ENCODE measurements at places on chromosomes 6 and 20.

GRCh38 chr6:95548188-95548786 lies 29.0 kb upstream of the MANEA start:
- DNase-seq = no peak

DNA sequence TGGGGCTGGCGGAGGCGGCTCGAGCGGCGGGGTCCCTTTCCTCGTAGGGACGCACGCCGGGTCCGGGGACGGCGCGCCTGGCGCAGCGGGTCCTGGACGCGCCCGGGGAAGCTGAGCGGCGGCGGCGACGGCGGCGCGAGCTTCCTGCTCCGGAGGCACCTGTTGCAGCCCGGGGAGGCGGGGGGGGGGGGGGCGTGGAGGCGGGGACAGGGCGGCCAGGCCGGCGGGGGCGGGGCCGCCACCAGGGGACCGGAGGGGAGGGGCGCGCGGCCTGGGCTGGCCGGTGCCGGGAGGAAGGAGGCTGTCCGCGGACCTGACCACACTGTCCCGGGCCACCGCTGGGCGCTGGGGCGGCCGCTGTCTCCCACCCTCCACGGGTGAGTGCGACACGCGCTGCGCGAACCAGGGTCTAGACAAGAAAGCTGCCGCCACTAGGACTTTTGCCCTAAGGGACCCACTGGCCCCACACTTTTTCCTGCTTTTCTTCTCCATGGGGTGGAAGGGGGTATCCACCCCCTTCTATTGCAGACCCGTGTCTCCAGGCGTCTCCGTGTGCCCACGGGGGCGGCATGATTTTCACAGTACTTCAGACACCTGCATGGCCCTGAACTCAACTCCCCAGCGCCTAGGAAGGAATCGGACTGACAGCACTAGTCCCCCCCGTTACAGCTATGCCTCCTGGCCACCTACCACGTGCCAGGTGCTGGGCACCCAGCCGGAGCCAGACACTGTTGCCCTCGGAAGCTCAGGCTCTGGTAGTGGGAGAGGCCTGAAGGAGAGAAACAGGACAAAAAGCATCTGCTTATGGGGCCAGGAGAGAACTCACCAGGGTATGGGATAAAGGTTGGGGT lies at the start of gene NFATC2:
TSS of gene NFATC2 (minus strand) at position 149 of the 851 bp plus-strand sequence. CDS start 220 bp downstream, outside the sequence.
- DNase-seq = no peak

- no peak for DNase-seq
These were observed 974.0 kb upstream of the GJE1 start for GRCh38 chr6:141158740-141159139.

DNA sequence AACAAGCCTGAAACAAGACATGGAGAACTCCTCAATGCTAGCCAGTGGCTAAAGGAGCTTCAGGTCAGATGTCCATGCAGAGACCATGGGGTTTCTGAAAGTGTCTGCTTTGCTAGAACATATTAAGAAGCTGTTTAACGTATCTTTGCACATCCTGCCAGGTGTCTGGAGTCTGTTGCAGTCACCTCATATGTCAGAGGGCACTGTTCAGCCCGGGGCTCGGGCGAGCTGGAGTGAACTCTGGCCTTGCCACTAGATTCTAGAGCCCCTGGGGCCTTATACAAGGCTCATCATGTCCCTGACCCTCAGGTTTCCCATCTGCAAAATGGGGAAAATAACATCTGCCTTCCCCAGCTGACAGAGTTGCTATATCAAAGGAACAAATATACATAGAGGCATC lies 59.0 kb downstream of the PRDM1 start:
- DNase-seq = no peak

- DNase-seq = no peak
These were observed 107.0 kb downstream of the ERMARD start for GRCh38 chr6:169858293-169858934.

DNA sequence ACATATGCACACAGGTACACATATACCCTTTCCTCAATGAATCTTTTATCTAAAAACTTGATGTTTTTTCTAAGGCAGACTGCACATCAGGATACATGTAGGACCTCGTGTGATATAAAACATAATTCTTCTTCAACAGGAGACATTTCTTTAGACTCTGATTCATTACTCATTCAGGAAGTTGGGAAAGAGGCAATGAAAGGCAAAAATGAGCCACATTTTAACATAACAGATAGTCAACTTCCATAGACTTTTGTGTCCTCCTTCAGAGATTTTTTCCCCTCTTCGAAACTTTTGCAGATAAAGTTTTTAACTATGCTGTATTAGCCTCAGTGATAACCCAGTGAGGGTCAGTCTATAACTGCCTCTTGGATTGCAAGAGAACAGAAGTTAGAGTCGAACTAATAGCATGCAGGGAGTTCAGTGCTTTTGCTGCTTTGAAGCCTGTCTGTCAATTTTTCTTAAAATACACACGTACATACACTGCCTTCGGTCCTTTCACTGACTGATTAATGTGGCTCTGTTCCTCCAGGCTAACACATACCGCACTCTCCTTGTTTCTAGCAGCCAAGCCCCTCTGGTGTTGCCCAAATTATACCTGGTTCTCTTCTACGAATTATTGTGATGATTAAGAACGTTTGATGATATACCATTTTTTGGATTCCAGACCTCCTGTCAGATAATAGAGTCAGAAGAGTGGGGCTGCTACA lies 562.5 kb upstream of the MAP3K7 start:
- no peak for DNase-seq

DNA sequence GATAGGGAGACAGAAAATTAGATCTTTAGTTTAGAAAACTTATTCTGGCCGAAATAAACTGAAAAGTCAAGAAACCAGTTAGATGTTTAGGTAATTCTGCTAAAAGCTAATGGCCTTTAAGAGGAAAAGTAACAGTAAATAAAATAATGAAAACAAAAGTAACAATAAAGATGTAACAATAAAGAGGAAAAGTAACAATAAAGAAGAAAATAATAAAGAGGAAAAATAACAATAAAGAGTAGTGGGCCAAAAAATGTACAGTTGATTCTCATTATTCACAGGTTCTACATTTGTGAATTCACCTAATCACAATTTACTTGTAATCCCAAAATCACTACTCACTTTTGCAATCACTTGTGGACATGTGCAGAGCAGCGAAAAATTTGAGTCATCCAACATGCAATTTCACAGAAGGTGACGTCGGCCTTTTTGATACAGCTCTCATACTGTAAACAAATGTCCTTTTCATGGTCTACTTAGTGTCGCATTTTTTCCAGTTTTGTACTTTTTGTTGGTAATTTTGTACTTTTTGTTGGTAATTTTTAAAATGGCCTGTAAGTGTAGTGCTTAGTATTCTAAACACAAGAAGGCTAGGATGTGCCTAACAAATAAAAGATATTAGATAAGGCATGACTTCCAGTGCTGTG lies 24.0 kb downstream of the HBS1L start:
- DNase-seq = no peak

GRCh38 chr6:96853083-96853482 lies 15.8 kb upstream of the GPR63 start:
- no peak for DNase-seq

GRCh38 chr6:33755070-33755869 lies 8.6 kb upstream of the IP6K3 start:
- DNase-seq = no peak

DNA sequence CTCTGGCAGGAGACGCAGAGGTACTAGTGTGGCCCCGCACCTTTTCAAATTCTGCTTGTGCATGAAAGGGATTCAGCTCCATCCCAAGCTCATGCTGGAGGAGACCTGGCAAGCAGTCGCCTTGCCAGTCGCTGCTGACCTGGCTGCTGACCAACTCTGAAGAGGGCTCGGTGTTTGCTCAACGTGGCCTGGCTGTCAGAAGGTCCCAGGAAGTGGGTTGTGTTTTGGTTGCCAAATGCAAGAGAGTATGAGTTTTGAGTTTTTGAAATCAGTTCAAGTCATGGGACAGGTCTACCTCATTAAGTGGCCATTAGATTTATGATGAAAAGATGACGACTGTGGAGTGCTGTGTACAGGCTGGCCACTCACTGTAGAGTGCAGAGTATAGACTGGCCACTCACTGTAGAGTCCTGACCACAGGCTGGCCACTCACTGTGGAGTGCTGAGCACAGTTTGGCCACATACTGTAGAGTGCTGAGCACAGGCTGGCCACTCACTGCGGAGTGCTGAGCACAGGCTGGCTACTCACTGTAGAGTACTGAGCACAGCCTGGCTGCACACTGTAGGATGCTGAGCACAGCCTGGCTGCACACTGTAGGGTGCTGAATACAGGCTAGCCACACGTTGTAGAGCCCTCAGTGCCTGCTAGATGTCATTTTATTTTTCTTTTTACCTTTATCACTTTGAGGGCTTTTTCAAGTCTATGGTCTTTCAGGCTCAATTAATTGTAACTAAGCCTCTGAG lies 193.9 kb downstream of the ZNF217 start:
- no peak for DNase-seq

- DNase-seq = no peak
These were observed 61.9 kb downstream of the GJA10 start for GRCh38 chr6:89956182-89956581.

- no peak for DNase-seq
These were observed 1040.7 kb upstream of the FLRT3 start for GRCh38 chr20:15378151-15378550.

- DNase-seq = no peak
These were observed 383.0 kb upstream of the CDH4 start for GRCh38 chr20:60869087-60869486.

GRCh38 chr20:45629496-45630100 lies at the start of gene WFDC10A:
Gene WFDC10A, plus strand, starts transcription at chr20:45629739. Its CDS starts 75 bp downstream, at chr20:45629814.
- DNase-seq = peak; percentile 55

- DNase-seq = no peak
These were observed 94.0 kb downstream of the ADGRG6 start for GRCh38 chr6:142395768-142396231.

DNA sequence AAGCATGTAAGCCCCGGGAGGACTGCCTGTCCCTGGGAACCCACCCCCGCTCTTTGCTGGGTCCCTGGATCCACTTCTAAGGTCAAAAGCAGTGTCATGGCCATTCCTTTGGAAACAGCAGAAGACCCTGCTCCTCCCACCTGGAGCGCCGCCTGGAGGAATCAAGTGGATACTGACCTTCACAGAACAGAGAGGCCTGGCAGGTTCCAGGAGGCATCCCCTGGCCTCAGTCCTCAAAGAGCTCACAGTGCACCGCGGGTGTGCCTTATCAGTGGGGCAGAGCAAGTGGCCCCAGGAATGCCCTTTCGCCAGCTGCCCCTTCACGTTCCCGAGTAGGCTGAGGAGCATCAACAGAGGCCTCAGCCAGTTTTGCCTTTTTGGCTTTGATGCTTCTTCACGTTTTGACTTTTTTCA lies 11.1 kb upstream of the SLC4A11 start:
- DNase-seq = no peak

- DNase-seq = peak; percentile 17
These were observed 4.1 kb downstream of the TTBK1 start for GRCh38 chr6:43247114-43247999.

- no peak for DNase-seq
These were observed 19.3 kb downstream of the TXNDC5 start for GRCh38 chr6:7891078-7891872.

DNA sequence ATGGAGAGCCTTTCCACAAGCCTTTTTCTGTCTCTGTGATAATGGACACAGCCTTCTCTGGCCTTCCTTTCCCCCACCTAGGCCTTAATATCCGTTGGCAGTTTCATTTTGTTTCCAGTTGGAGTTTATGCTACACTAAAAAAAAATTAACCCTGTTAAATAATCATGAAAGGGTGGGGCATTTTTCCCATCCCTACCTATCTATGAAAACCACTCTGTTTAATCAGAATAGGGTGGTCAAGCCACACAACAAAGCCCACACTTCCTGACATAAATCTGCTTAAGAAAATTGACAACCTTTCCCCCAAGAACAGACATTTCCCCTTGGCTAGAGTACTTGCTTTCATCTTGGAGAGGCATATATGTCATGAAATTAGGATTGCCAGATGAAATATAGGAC lies 14.2 kb downstream of the TXLNB start:
- no peak for DNase-seq

GRCh38 chr6:240151-240550 lies 52.1 kb upstream of the DUSP22 start:
- no peak for DNase-seq

DNA sequence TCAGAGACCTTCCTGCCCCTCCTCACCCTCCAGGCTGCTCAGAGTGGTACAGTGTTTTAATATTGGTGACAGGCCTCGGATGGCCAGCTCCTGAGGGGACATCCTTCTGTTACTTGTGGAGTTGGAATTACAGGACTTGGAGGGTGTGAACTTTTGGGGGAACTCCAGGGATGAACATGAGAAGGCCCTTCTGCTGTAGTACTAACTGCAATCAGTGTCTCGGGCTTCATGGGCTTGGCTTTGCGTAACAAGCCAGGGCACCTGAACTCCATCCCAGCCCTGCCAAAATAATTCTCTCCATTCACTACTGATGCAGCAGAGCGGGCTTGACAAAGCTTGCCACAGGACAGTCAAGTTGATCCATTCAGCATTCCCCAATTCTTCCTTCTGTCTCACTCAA lies 28.6 kb downstream of the SLC22A23 start:
- DNase-seq = no peak

DNA sequence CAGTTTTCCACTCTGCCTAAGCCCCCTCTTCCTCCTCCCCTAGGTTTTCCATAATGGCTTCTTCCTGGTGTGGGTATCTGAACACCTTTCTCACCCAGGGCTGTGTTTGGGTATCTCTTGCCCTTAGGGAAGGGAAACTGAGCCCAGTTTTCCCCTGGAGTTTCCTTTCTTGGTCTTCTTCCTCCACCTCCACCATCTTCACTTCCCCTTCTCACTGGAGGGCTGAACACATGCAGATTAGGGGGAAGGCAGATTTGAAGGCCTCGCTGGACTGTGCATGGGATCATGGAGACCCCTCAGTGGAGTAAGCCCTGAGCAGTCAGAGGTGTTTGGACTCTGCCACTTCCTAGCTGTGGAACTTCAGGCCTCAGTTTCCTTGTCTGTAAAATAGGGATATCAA lies 27.8 kb downstream of the FOXP4 start:
- no peak for DNase-seq

DNA sequence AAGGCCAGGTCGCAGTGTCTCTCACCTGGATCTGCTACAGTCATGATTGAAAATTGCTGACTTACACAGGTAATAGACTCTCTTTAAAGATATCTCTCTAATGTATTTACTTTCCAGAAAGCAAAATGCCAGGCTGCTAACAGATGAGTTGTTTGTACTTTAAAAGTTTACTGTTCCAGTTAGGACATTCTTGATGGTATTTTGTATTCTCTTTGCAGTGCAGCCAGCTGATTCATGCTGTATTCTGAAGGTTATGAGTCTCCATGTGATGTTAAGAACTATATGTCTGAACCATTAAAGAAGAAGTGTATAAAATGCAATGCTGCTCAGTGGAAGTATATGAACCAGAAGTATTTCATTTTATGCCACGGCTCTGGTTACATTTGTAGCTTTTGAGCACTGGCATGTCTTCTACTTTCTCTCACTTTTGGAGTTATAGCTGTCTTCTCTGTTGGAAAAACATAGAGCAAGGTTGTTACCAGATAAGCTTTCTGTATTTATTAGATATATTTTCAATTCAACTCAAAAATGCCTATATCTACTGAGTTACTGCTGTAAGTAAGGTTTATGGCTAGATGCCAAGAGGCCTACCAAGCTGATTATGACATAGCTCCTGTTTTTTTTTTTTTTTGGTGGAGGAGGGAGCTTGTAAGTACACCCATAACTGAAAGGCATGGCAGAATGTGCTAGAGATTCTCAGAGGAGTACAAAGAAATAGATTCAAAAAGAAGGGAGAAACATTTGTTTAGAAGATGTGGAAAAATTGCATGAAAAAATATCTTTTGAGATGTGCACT lies 130.5 kb upstream of the MAN1A1 start:
- no peak for DNase-seq
